BE2C (cell line): ENCODE measurements at places on chromosomes 12 and 14.
A peak's percentile ranks its signal among the peaks of the same experiment; 100 is the strongest.

GRCh38 chr12:69555461-69555860, 29.8 kb upstream of the CCT2 start:
- DNase-seq: no peak

- no peak for DNase-seq
These were observed 168.4 kb downstream of the FUT8 start for GRCh38 chr14:65580973-65581372.

GRCh38 chr14:88616697-88617096, 53.9 kb downstream of the ZC3H14 start:
- no peak for DNase-seq

DNA sequence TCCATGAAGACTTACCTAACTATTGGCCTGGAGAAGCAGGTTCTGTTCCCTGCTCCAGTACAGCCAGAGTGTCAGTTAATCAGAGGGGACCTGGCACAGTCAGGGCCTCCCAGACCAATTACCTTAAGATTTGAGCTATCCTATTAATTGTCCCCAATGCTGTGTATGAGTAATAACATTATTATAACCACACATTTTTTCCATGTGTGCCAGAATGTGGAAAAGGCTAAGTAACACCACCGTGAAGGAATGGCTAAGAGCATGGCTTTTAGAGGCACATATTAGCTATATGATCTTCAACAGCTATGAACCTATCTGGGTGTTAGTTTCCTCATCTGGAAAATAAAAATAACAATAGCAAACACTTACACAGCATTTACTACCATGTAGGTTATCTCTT, 111.1 kb upstream of the RAP1B start:
- DNase-seq: no peak

- no peak for DNase-seq
These were observed 9.8 kb upstream of the NFKBIA start for GRCh38 chr14:35414365-35414764.

GRCh38 chr12:23640754-23641153, 308.7 kb downstream of the SOX5 start:
- DNase-seq: no peak

DNA sequence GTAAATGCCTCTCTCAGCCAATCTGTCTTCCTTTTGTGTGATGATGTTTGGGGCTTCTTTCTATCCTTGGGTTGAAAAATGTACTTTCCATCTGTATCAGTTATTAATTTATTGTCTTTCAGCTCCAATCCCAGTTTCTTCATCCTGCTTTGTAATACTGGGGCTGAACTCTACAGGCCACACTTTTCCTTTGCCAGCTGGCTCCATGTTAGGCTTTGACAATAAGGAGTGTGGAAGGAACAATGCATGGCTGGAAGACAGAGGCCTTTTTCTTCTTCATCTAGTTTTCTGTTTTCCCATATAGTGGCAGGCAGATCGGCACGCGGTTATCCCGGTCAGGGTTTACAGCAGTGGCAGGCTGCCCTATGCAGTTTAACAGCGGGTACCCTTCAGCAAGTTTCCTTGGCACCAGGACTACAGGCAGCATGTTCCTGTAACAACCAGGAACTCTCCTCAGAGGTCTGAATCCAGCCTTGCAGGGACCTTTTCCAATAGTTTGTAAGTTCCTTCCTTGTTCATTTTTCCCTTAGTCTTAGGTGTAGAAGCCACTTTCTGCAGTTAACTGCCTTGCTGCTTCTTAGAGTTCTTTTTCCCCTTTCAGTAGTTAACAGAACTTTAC, 38.5 kb upstream of the CRACR2A start:
- no peak for DNase-seq

GRCh38 chr12:50103767-50104321, at the start of gene GPD1:
GPD1 (plus strand) TSS chr12:50104008; CDS start chr12:50104051, 43 bp downstream.
- DNase-seq: peak; percentile 85

DNA sequence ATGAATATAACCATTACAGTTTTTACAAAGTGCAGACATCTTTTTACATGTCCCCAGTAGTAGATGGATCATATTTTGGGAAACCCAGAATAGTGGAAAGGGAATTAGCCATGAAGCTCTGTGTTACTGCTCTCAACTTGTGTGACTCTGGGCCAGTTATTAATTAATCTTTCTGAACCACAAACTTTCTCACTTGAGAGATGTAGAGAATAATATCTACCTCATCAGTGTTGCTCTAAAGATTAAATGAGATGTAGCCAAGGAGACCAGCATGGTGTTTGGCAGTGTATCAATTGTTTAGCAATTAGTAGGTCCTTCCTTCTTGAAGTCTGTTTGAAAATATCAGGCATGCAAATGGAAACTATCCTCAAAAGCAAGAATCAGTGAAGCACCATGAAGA, 169.2 kb downstream of the TMTC2 start:
- no peak for DNase-seq

- DNase-seq: no peak
These were observed 413.0 kb downstream of the AEBP2 start for GRCh38 chr12:19852100-19852855.

- no peak for DNase-seq
These were observed 104.3 kb upstream of the MAX start for GRCh38 chr14:65206448-65207096.

GRCh38 chr14:36659822-36660735, 1.6 kb upstream of the PAX9 start:
- no peak for DNase-seq

- DNase-seq: peak; percentile 71
These were observed at the start of gene LIN7A for GRCh38 chr12:80937391-80938238. LIN7A (minus strand) TSS chr12:80937934; CDS start chr12:80937722, 212 bp downstream.

DNA sequence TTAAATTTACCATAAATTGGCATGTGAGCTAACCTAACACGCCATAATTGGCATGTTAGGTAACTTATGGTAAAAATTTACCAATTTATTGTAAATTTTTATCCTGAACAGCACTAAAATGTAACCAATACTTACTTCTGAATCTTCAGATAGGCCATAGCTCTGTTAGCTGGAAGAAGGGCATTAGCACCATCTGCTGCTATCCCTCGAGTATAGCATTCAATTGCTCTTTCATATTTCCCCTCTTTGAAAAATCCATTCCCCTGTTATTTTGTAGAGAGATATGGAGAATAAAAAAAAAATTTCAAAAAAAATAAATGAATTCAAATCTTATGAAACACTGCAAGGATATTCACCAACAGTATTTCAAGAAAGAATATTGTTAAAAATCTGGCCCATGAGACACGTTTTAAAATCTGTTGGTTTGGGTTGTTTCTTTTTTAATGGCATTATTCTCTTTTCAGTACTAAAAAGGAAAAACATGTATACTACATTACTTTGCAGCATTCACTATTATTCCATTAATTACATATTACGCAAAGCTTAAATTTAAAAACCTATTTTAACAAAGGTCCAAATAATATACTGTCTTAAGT, 19.1 kb downstream of the RPAP3 start:
- DNase-seq: peak; percentile 40

- no peak for DNase-seq
These were observed 17.9 kb upstream of the RAB3IP start for GRCh38 chr12:69720750-69721149.

DNA sequence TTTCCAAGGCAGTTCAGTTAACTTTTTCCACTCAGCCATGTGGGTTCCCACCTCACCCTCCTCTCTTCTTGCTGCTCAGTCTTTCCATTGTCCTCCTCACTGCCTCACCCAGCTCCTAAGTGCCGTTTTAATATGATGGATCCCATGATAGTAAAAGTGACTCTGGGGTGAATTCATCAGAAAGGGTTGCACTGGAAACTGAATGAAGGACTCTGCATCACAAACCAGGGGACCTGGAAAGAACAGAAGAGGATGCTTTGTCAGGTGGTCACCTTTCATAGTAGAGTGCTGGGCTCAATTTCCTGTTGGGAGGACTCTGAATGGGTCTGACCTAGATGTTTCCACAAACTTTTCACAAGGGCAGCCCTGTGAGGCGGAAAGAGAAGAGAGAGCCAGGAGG, 67.8 kb upstream of the SLC8A3 start:
- DNase-seq: no peak

DNA sequence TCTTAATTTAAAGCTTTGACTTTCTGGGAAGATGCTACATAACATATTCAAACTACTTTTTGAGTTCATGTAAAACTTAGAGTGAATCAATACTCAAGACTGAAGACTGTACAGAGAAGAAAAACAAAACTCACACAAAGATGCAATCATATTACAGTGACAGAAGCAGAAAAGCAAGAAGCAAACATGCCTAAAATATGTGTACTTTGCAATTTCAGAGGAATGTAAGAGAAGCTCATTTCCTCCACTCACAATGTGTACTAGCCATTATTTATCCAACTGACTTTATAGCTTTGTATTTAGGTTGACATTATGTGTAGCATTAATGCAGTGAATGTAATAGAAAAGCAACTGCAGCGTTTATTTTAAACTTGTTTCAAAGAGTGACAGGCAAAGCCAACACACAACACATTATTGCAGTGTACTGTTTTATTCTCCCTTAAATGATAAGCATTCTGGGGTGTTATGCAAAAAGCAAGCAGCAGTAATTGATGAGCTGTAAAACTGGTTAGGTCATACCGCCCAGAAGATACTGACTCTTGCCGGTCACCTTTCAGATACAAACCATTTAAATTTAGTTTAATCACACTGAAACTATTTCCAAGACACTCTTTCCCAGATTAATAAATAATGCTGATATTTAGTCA, 88.2 kb upstream of the PAWR start:
- DNase-seq: no peak

- DNase-seq: no peak
These were observed 24.5 kb upstream of the ACTN1 start for GRCh38 chr14:69003626-69004025.

GRCh38 chr14:75806352-75806832, 145.3 kb downstream of the TTLL5 start:
- DNase-seq: no peak

GRCh38 chr12:95774311-95775045, 16.1 kb downstream of the NTN4 start:
- no peak for DNase-seq

DNA sequence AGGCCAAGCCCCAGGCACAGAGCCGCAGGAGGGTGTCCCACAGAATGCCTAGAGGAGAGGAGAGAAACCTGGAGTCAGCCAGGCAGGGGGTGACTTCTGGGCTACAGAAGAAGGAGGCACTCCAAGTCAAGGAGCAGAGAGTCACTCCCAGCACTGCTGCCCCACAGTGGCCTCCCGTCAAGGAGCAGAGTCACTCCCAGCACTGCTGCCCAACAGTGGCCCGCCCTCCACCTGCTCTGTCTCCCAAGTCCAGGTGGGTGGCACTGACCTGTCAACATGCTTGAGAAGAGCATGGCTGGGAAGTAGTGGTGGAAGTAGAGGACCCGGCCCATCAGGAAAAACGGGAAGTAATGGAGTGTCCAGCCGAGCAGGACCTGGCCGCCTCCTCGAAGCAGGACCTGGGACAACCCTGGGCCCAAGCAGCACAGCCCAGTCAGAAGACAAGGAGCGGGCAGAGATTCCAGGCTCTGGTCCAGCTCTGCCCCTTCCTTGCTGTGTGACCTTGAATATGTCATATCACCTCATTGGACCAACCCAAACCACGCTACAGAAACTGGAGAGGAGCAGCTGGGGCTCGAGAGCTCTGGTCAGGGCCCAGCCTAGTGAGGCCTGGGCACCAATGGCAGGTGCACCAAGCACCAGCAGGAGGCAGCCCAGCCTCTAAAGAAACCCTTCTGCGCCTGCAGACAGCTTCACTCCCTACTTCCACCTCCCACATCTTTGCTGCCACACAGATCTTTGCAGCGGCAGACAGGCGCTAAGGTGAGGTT, 7.6 kb upstream of the NGB start:
- DNase-seq: no peak

DNA sequence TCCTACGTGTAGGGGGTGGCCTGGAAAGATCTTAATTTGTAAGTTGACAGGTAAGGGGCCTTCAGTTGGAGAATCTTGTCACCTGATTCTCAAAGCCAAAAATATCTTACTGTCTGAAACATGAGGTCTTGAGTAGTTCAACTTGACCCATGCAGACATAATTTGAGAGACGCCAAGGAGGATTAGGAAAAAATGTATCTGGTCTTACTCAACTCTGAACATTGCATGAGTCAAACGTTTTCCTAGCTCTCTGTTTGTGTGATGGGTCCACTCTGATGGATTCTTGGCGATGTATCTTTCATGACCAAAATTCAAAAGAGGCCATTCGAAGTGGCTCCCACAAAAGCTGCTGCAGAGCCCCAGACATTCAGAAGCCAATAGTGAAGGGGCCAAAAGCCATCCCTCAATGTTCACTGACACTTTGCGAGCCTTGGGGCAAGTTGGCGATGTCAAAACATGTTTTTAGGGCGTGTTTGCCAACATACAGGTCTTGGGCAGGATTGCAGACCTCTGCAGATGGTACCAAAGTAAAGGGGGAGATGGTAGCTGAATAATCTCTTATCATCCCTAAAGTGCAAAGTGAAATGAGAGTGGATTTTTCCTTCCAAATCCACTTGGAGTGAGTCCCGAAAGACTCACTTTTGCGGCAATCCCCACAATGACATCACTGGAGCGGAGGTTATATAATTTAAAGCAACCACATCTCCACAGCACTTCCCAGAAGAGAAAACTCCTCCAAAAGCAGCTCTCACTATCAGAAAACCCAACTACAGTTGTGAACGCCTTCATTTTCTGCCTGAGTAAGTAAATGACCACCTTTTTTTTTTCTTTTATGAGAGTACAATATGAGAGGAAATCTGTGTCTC, at the start of gene BDKRB1:
Gene BDKRB1 (plus strand): TSS at position 710 of the 866 bp plus-strand sequence. CDS start 7,473 bp downstream, outside the sequence.
- DNase-seq: no peak

DNA sequence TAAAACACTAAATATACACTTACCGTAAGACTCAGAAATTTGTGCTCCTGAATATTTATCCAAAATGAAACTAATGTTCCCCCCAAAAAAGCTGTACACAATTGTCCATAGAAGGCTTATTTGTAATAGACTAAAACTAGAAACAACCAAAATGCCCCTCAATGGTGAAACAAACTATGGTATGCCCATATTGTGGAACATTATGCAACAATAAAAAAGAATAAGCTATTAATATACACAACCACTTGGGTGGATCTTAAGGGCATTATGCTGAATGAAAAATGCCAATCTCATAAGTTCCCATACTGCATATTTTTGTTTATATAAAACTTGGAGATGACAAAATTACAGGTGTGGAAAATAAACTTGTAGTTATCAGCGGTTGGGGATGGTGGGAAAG, 357.4 kb downstream of the KCNH5 start:
- no peak for DNase-seq

DNA sequence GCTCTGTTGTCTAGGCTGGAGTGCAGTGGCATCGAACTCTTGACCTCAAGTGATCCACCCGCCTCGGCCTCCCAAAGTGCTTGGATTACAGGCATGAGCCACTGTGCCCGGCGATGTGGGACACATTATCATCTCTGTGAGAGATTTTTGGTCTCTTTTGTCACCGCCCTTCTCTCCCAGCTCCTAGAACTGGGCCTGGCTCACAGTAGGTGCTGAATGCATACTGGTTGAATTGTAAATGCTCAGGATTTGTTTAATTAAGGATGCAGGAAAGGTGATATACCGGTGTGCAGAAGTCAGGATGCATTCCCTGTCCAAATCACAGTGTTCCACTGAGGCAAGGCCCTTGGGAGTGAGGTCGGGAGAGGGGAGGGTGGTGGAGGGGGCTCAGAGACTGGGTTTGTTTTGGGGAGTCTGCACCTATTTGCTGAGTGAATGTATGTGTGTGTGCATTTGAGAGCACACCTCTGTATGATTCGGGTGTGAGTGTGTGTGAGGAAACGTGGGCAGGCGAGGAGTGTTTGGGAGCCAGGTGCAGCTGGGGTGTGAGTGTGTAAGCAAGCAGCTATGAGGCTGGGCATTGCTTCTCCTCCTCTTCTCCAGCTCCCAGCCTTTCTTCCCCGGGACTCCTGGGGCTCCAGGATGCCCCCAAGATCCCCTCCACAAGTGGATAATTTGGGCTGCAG, 1.0 kb upstream of the KRT18 start:
- no peak for DNase-seq

- no peak for DNase-seq
These were observed 552.5 kb downstream of the DIO2 start for GRCh38 chr14:79658769-79659168.
